ENCODE measurements at places on chromosomes 4 and X.

DNA sequence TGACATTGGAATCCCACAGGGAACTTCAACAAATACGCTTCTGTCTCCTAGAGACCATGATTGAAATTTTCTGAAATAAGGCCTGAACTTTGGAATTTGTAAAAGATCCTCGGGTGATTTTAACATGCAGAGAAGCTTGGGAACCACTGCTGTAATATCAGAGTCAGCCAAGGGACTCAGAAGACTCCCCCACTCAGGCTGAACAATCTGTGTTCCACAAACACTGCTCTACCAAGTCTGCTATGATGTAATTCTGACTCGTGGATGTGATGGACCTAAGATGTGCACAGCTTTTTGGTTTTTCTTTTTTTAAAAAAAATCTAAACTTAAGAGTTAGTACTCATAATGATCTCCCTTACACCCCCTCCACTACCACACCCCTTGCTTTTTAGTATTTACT, 26.0 kb downstream of the LRP2BP start:
- no peak overlapping the region for H3K4me3 ChIP-seq
- peaks cover under 1% of the 10 kb centered on the region for H3K4me1 ChIP-seq
- no peak overlapping the region for H3K27ac ChIP-seq
- DNase-seq: no peak
- no peaks in the 10 kb centered on the region for H3K27me3 ChIP-seq

DNA sequence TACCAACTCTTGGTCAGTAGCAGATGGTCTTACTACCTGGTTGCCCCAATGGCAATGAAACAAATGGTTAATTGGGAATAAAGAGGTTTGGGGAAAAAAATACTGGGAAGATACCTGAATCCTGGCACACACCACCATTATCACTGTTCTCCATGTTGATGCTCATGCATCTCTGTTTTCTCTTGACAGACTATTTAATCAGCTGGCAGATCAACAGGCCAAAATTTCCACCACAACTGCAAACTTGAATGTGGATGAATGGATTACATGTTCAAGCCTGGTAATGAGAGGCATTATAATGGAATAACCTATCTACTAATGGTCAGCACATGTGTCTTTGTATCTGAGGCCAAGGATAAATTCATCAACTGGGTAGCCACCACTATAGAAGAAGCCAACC, 45.7 kb downstream of the ZNF721 start:
- no peak for DNase-seq
- no peaks in the 10 kb centered on the region for H3K4me1 ChIP-seq
- H3K27me3 ChIP-seq: no peaks in the 10 kb centered on the region
- H3K27ac ChIP-seq: no peak overlapping the region
- no peak overlapping the region for H3K4me3 ChIP-seq

GRCh38 chr4:115537387-115537786, 424.0 kb upstream of the NDST4 start:
- H3K4me1 ChIP-seq: no peaks in the 10 kb centered on the region
- H3K4me3 ChIP-seq: no peak overlapping the region
- DNase-seq: no peak

- H3K27ac ChIP-seq: no peak overlapping the region
- no peaks in the 10 kb centered on the region for H3K36me3 ChIP-seq
- H3K4me3 ChIP-seq: no peak overlapping the region
- peaks cover 2% of the 10 kb centered on the region for H3K4me1 ChIP-seq
Measured at GRCh38 chr4:113303315-113303714, 253.9 kb downstream of the ANK2 start.

GRCh38 chr4:142383354-142383753, 462.7 kb downstream of the INPP4B start:
- H3K4me3 ChIP-seq: peak overlapping the region; percentile 67
- H3K27ac ChIP-seq: peak overlapping the region; percentile 94
- peaks cover 47% of the 10 kb centered on the region for H3K4me1 ChIP-seq
- no peaks in the 10 kb centered on the region for H3K27me3 ChIP-seq
- peaks cover 4% of the 10 kb centered on the region for H3K36me3 ChIP-seq
- no peak for DNase-seq

DNA sequence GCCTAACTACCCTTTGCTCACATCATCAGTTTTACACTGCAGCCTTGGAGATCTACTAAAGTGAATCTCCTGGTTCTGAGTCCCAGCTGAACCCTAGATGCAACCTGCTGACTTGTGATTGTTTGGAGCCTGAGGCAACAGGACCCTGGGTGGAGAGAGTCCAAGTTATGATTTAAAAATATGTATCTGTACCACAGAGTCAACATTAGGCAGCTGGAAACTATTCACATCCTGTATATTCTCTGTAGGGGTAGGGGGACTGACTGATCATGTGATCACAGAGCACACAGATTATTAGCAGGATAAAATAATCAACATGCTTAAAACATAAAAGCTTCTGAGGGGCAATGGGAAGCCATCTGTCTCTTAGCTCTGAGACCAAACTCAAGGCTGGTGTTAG, 52.1 kb downstream of the CT47B1 start:
- peaks cover 4% of the 10 kb centered on the region for H3K27me3 ChIP-seq
- no peaks in the 10 kb centered on the region for H3K4me1 ChIP-seq
- H3K27ac ChIP-seq: no peak overlapping the region
- DNase-seq: no peak
- H3K4me3 ChIP-seq: no peak overlapping the region

DNA sequence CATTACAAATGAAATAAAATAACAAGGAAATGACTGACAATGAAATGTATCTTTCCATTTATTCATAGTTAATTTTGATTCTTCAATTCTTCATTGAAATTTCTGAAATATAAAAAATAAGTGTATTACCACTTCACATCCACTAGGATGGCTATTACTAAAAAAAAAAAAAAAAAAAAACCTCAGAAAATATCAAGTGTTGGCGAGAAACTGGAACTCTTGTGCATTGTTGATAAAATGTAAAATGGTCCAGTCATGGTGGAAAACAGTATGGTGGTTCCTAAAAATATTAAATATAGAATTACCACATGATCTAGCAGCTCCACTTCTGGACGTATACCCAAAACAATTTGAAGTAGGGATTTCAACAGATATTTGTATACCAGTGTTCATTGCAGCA, 22.9 kb downstream of the PGAM4 start:
- H3K4me1 ChIP-seq: peaks cover 2% of the 10 kb centered on the region
- DNase-seq: no peak
- no peaks in the 10 kb centered on the region for H3K27me3 ChIP-seq
- H3K36me3 ChIP-seq: no peaks in the 10 kb centered on the region
- no peak overlapping the region for H3K4me3 ChIP-seq
- H3K27ac ChIP-seq: no peak overlapping the region

GRCh38 chr4:126957987-126958386, 674.8 kb upstream of the INTU start:
- no peak overlapping the region for H3K4me3 ChIP-seq
- no peak overlapping the region for H3K27ac ChIP-seq
- no peaks in the 10 kb centered on the region for H3K4me1 ChIP-seq
- no peak for DNase-seq
- no peaks in the 10 kb centered on the region for H3K27me3 ChIP-seq
- no peaks in the 10 kb centered on the region for H3K36me3 ChIP-seq

DNA sequence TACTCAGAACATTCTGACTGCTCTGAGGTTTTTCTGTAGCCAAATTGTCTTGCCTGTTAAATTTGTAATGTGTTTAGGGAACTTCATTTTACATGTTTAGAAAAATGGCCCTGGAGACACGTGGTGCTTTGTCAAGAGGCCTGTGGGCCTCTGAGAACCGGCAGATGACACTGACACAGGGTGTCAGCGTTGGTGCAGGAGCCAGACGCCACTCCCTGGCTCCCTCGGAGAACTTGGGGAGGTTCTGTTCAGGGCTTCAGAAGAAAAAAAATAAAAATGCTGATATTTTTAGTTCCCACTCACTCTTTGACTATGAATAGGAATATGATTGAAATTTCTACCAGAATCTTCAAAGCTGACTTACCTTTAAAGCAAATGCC, 190.9 kb upstream of the GATB start:
- H3K27ac ChIP-seq: no peak overlapping the region
- H3K4me3 ChIP-seq: no peak overlapping the region
- H3K4me1 ChIP-seq: peaks cover 9% of the 10 kb centered on the region
- no peaks in the 10 kb centered on the region for H3K36me3 ChIP-seq
- DNase-seq: no peak
- peaks cover 10% of the 10 kb centered on the region for H3K27me3 ChIP-seq

DNA sequence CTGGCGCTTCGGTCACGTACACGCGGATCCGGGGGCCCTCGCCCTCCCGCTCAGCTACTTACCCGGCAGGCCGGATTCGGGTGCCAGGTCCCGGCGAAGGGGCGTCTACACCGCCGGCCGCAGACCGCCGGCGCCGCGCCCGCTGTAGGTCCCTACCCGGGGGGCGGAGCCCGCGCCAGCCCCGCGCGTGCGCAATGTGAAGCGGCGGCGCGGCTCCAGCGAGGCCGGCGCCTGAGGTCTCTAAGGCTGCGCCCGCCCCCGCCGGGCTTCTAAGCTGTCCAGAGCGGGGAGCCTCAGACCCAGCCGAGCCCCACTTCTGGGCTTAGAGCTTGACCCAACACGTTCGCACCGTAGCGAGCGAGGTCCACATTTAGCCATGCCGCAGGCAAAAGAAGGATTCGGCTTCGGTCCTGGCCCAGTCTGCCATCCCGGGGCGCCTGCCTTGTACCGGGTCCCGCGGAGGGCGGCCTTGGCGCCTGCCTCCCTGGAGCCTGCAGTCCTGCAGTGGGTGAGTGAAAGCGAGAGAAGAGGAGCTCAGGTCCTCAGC, at the start of gene ZNF518B:
Gene ZNF518B (minus strand): TSS at position 172 of the 547 bp plus-strand sequence. CDS start 11,098 bp downstream, outside the sequence.
- peaks cover 15% of the 10 kb centered on the region for H3K27me3 ChIP-seq
- H3K36me3 ChIP-seq: peaks cover under 1% of the 10 kb centered on the region
- DNase-seq: peak; percentile 74
- H3K4me1 ChIP-seq: peaks cover 7% of the 10 kb centered on the region
